ENCODE measurements at places on chromosomes 2 and 18.
A peak's percentile ranks its signal among the peaks of the same experiment; 100 is the strongest.

GRCh38 chr2:157559061-157559460 lies 69.6 kb downstream of the ACVR1C start:
- DNase-seq: no peak

DNA sequence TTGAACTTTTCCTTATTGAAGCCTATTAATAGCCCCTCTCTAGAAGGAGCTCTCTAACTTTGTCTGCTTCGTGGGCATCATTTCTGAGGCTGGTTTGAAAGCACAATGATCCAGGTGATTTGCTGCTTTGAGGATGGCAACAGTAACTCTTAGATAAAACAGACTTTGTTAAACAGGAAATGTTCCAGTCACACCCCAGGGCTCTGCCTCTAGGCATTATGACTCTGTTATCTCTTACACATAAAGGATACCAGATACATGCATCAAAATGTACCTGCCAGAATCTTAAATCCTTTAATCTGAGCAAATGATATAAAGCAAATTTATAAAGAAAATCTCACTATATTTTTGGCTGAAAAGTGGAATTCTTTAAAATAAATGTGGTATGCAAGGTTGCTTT lies 52.3 kb downstream of the GAD1 start:
- DNase-seq: no peak

DNA sequence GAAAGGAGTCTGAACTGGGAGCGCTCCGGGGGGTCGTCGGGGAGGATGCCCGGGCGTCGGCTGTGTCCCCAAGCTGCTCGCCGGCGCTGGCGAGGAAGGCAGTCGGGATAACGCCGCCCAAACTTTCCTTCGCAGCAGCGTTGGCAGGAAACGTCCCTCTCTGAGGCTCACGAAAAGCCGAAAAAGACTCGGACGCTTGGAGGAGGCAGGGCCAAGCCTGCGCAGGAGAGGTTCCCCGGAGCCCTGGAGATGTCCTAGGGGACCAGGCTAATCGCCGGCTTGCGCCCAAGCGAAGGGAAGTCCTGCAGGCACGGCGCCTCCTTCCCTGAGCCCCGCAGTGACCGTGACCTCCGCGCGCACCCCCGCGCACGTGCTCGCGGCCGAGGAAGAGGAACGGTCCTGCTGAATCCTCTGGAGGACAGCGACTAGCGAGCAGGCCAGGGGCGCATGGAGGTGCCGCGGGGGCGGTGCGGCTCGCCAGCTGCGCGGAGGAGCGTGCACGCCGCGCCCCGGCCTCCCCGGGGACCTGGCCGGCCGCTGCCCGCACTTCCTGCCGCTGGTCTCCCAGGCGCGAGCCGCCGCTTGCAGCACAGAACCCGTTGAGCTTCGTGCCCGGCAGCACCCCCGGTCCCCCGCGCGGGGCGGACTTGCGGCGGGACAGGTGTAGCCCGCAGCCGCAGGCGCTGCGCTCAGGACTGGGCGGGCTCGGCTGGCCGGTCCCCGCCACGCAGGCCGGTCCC lies at the start of gene SH3RF3:
TSS of gene SH3RF3 (plus strand) at position 590 of the 740 bp plus-strand sequence.
- DNase-seq: peak; percentile 5

GRCh38 chr2:57177176-57177575 lies 869.4 kb upstream of the VRK2 start:
- DNase-seq: no peak

GRCh38 chr18:63962137-63962536 lies 7.7 kb upstream of the SERPINB8 start:
- no peak for DNase-seq

DNA sequence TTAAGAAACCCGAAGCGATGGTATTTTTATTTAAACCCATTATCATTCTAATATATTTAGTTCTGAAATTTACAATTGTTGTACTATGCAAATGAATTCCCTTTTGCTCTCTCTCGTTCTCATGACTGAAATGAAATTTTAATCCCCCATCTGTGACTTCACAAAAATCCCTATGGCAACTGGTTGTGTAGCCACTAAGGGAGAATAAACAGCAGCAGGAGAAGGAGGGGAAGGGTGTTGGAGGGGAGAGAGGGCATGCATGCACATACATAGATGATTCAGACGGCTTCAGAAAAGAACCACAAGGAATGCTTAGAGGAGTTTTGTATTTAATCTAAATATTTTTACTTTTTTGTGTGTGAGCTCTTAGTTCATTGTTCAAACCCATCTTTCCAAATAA lies 36.8 kb downstream of the CPS1 start:
- DNase-seq: no peak

DNA sequence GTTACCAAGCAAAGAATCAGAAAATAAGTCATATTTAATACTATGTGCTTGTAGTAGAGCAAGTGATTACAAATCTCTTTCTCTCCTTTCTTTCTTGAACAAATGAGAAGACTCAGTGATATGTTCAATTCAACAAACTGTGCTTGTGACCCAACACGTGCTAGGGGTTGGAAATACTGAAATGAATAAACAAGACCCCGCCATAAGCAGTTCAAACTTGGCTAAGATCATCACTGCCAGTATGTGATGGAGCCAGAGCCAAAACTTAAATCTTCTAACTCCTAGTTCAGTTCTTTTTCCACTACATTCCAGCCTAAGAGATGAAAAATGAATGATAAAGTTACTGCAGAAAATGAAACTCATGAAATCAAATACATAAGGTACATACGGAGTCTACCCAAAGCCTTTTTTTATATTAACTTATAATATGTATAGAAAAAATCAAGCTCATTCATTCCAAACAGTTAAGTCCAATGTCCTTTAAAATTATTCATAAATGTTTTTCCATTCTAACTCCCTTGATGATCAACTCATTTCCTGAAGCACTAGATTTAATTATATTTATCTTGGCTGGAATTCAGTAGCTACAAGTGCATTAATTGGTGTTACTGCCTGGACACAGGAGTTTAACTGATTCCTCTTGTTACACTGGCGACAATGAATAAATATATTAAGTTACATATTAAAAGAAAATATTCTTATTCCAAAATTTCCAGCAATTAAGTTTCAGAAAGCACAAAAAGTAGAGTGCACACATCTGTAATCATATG lies 36.0 kb downstream of the GALNT3 start:
- DNase-seq: no peak

GRCh38 chr2:172909454-172909853 lies 166.2 kb upstream of the MAP3K20 start:
- DNase-seq: no peak

- no peak for DNase-seq
These were observed 790.5 kb upstream of the ID2 start for GRCh38 chr2:7891312-7891711.

- DNase-seq: no peak
These were observed 155.5 kb upstream of the SMAD2 start for GRCh38 chr18:48085781-48086487.

DNA sequence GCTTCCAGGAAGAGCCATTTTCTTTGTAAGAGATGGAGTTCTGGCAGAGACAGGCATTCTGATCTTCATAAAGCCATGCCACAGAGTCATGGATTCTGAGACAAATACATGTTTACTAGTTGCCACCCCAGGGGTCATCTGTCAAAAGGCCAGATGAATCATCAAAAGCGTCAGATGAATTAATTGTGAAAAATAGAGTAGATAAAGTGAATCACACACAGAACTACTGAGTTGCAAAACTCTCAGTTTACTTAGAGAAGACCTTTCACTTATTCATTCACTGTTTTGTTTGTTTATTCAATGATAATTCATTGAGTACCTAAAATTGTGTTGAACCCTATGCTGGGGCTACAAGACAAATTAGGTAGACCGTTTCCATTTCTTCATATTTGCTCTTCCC lies 157.7 kb upstream of the SERPINE2 start:
- DNase-seq: no peak
